NCI-H1930 (cell line): ENCODE measurements at places on chromosomes 11 and 22.

GRCh38 chr11:17894929-17895658 is 117.8 kb downstream of the SERGEF start:
- no peak for DNase-seq

DNA sequence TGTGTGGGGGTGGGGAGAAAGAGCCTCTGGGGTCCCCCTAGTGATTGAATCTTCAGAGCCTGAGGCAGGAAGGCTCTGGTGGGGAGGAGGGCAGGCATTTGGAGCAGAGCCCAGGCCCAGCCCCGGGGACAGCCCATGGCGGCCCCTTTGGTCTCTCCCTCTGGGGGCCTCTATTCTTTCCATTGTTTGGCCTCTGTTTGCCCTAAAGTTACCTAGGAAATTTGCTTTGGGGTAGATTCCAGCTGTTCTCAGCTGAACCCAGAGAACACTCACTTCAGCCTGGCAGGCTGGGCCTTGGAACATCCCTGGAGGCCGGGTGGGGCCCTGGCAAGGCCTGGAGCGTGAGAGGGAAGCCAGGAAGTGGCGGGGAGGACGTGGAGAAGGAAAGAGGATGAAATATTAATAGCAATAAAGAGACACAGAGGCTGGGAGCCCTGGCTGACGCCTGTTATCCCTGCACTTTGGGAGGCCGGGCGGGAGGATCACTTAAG is 22.9 kb upstream of the A4GALT start:
- DNase-seq: no peak

GRCh38 chr11:69950120-69950519 is 128.0 kb upstream of the ANO1 start:
- no peak for DNase-seq

GRCh38 chr11:36376009-36376887 is 80.2 kb downstream of the PRR5L start:
- DNase-seq: no peak
